Urinary bladder (tissue), 4 donors: ENCODE measurements at places on chromosomes 3 and 15.

DNA sequence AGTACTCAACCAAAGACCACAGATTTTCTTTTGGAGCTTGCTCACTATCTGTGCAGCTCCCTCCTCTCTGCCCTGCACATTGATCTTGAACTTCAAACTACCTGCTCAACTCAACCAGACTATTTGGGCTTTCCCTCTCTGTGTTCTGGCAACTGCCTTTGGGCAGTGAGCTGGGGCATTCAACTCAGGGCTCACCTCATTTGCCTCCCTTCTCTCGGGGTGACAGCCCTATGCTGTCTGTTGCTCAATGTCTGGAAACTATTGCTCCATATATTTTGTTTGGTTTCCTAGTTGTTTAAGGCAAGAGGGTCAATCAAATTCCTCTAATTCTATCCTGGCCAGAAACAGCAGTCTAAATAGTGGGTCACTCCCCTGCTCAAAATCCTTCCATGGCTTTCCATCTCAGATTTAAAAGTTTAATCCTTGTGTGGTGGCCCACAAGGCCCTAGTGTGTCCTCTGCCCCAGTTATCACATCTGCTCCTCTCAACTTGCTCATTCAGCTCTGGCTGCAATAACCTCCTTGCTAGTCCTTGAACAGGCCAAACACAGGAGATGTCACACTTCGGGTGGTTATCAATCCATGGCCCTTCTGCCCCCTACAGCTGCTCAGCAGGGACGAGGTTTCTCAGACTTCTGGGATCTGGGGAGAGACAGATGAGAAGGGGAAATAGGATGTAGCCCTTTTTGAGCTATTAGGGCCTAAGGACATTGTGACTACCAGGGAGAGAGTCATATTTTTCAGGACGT lies 67.8 kb downstream of the SNRK start:
- DNase-seq: no peak

GRCh38 chr3:58576716-58577115 lies 475 bp downstream of the FAM107A start:
- DNase-seq: no peak

- DNase-seq: no peak
These were observed 295.6 kb downstream of the ZBBX start for GRCh38 chr3:167084545-167084944.

GRCh38 chr3:64259636-64260035 lies 34.4 kb upstream of the PRICKLE2 start:
- DNase-seq: no peak

DNA sequence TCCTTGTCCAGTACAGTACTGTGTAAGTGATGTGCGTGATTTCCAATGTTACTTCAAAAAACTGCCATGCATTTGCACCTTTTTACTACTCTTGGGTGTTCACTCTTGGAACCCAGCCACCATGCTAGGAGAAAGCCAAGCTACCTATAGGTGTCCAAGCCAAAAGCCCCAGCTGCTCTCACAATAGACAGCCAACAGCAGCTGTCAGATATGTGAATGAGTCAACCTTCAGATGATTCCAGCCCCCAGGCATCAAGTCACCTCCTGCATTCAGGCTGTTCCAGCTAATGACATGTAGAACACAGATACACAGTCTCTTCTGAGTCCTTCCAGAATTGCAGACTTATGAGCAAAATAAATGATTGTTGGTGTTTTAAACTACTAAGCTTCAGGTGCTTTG lies 417.7 kb upstream of the TGFBR2 start:
- no peak for DNase-seq

DNA sequence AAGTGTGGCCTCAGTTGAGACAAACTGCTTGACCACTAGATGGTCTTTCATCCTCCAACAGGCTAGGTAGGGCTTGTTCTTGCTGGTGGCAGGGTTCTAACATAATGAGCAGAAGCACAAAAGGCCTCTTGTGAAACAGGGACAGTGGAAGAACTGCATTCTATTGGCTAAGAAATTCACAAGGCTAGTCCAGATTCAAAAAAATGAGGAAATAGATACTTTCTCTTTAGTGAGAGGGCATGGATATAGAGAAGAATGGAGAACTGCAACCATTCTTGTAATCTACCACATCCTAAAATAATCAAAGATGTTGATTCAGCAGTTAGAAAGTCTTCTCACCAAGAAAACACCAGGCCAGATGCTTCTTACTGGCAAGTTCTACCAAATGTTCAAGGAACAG lies 143.7 kb upstream of the LRIG1 start:
- DNase-seq: no peak

DNA sequence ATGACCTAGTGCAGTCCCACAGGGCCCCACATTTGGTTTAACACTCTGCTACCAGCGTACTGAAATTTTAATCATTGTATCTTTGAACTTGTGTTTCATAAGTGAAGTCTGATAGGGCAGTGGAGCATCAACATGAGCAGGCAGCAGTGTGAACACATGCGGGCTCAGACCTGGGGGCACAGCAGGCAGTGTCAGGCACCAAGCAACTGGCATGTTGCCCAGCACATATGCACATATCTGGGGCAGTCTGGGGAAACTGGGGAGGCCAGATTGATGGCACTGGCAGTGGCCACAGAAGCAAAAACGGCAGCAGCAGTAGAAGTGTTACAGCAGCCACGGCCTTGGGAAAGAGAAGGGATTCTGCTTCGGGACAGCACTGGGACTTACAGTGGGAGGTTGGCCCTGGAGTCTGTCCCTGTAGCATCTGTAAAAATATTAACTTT lies 353.9 kb upstream of the KCNMB2 start:
- no peak for DNase-seq

DNA sequence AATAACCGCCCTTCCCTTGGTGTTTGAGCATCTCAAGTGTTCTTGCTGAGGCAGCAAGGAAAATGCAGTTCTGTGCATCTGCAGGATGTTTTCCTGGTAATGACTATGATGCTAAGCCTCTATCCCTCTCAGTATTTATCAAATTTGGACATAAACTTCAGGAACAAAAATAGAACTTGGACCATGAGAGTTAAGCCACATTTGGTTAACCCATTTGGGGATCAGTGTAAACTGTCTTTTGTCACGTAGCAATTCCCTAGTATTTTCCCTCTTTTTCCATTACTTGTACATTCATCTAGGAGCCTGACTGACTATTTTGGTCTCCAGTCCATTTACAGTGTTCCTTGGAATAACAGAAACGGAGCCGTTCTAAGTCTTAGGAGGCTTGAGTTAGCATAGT lies 250.8 kb downstream of the RBMS3 start:
- DNase-seq: no peak

DNA sequence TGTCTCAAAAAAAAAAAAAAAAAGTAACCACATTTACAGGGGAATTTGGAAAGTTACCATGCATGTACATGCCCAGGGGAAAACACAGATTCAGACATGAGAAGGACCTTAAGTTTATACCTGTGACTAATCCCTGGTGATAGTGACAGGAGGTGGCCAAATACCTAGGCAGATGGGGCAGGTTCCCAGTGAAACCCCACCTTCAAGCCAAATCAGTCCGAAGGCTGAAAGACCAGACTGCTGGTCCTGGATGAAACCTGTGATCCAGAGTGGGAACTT lies 15.8 kb downstream of the SPCS1 start:
- no peak for DNase-seq

GRCh38 chr3:81485444-81485865 lies 276.0 kb downstream of the GBE1 start:
- no peak for DNase-seq

DNA sequence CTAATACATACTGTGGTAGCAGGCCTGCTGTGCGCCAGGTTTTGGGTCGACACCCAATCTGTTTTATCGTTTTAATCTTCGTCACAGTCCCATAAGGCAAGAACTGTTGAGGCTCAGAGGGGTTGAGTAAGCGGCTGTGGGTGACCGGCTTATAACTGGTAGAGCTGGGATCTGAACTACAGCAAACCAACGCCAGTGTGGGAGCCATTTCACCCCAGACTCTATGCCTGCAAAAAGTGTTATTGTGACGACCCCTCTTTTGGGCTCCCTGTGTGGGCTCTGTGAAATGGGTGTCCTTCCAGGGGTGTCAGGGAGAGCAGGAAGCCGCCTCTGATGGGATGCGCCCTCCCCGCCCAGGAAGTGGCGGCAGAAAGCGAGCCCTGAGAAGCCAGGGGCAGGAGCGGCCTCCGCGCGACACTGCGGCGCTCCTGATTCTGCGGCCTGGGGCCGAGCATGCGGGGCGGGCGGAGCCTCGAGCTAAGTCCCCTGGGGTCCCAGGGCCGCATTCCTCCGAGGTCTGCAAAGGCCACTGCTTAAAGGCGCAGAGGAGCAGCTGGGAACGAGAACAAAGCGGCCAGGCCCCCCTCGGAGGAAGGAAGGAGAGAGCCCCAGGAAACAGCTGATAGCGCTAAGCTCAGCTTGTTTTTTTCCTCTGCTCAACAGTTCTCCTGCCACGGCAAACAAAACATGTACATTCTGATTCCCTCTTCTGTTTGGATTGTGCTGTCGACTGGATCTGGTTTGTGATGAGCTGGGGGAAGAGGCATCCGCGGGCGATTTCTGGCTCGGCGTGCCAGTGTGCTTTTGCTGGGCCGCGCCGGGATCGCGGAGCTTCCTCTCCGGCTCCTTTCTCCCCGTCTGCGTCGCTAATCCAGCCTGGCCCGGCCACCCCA lies 33.9 kb downstream of the GRK7 start:
- DNase-seq: no peak

DNA sequence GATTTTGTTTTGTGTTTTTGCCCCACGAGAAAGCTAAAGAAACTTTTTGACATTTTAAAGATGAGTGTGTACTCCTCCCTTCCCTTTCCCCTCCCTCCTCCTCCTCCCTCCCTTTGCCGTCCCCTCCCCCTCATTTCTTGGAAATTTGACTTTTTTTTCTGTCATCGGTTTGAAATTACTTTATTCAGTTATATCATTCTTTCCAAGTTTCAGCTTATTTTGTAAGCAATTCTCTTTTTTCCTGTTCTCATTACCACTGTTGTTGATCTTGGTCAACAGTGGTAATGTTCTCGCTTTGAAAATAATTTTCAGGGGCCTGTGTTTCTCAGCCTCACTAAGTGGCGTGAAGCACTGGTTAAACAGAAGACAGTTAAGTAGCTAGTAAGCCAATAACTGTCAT lies 178.4 kb downstream of the AKAP13 start:
- DNase-seq: no peak

- DNase-seq: no peak
These were observed 14.7 kb downstream of the SLC6A1 start for GRCh38 chr3:11006986-11007933.

GRCh38 chr3:3817865-3818264 lies 18.6 kb downstream of the LRRN1 start:
- no peak for DNase-seq

DNA sequence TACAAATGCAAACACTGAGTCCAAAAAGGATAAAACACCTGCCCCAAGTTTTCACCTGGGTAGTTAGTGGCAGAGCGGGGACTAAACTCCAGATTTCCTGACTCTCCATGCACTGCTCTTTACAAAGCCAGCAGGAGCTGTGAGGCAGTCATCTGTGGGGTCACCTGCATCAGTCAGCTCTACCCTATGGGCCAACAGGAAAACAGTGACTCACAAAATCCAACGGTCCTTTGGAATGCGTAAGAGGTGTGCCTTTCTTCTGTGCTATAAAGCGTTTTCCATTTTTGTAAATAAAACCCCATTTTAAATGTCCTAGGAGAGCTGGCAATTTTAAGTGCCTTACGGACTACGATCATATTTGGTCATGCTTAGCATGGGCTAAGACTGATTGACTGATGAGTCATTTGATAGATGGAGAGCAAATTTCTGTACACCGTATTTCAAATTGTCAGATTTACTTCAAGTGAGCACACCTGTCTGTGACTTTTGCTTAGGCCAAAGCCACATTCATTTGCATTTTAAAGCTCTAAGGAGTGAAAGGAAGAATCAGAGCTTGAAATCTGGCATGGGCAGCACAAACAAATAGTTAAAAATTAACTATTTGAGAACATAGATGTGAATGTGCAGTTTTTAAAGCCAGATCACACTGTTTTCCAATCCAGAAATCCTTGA lies 4.4 kb upstream of the COL8A1 start:
- DNase-seq: no peak

DNA sequence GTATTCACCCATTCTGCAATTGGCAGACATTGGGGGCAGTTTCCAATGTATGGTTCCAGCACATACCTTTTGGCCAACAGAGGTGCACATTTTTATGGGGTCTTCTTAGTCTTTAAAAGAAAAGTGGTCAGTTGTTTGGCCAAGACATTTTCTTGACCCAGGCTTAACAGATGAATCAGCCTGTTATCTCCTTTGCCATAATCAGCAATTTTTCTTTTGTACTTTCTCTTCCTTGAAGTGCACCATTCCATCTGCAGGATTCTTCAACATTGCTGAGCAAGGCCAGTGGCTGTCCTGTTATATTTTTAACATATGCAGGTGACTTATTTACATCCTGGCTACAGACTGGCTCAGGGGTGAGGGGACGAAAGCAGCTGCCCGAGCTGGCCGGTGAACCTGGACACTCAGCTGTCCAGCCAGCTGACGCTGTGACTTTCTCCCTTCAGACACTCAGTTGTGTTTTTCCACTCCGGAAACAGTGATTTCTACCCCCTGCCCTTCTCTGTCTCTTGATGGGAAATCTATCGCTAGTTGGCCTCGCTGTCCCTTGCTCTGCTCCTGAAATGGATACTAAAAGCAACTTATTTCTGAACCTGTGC lies 96.5 kb upstream of the TNFAIP8L3 start:
- DNase-seq: no peak

GRCh38 chr3:131470377-131470776 lies 32.4 kb downstream of the MRPL3 start:
- DNase-seq: no peak

- no peak for DNase-seq
These were observed 808.8 kb upstream of the LMCD1 start for GRCh38 chr3:7692866-7693265.

GRCh38 chr3:196503196-196504076 lies at the start of gene RNF168:
Gene RNF168, minus strand, starts transcription at chr3:196503768. Its CDS starts 595 bp downstream, at chr3:196503173.
- DNase-seq: peak; percentile 84

DNA sequence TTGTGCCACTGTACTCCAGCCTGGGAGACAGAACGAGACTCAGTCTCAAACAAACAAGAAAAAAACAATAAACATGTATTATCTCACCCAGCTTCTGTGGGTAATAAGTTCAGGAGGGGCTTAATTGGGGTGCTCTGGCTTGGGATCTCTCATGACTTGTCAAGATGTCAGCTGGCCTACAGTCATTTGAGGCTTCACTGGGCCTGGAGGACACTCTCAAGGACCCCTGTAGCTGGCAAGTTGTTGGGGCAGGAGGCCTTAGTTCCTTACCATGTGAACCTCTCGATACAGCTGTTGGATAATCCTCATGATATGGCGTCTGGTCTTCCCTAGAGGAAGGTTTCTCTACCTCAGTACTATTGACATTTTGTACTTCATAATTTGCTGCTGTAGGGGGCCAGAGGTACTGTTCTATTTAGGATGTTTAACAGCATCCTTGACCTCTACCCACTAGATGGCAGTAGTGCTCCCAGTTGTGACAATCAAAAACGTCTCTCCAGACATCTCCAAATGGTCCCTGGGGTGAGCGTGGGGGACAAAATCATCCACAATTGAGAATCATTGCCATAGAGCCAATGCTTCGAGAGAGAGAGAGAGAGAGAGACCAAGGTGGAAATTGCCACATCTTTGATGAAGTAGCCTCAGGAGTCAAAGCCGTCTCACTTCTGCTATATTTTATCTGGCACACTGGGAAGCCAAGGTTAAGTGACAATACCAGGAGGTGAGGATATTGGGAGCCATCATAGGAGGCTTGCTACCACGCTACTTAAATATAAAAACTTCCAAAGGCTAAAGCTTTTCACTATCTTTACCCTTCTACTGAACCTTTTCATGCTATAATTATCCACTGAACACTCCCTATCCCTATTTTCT lies 23.9 kb upstream of the SLTM start:
- DNase-seq: no peak

GRCh38 chr3:8838234-8838633 lies 68.8 kb upstream of the OXTR start:
- no peak for DNase-seq

GRCh38 chr15:77181305-77182074 lies 110.6 kb upstream of the TSPAN3 start:
- DNase-seq: no peak

GRCh38 chr3:178989821-178990220 lies 81.8 kb downstream of the ZMAT3 start:
- DNase-seq: no peak
